Inflammatory macrophage (primary cell): ENCODE measurements at places on chromosomes 5 and 9.
A peak's percentile ranks its signal among the peaks of the same experiment; 100 is the strongest.

GRCh38 chr5:19874811-19875210 lies 113.2 kb downstream of the CDH18 start:
- no peak for DNase-seq

DNA sequence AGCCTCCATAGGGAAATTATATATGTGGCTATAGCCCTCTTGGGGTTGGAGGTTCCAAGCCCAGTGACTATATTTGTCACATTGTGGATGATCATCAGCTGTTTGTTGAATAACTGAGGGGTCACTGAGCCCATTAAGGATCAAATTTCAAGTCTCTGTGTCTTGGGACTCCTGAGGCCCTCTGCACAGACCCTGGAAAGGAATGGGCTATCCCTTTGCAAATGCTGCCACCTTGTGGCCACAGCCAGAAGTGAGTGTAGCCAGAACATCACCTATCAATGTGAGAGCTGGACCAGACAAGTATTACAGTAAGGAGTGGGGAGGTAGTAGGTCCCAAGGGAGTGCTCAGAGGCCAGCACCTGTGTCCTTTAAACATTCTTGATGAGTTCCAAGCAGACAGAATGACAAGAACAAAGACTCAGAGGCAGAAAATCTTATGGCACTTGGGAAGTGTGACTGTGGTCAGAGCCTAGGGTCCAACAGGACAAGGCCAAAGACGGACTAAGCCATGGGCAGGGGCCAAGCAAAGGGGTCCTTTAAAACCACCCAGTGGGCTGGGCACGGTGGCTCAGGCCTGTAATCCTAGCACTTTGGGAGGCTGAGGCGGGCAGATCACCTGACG lies 8.2 kb downstream of the RPP25L start:
- peak; percentile 75 for DNase-seq

DNA sequence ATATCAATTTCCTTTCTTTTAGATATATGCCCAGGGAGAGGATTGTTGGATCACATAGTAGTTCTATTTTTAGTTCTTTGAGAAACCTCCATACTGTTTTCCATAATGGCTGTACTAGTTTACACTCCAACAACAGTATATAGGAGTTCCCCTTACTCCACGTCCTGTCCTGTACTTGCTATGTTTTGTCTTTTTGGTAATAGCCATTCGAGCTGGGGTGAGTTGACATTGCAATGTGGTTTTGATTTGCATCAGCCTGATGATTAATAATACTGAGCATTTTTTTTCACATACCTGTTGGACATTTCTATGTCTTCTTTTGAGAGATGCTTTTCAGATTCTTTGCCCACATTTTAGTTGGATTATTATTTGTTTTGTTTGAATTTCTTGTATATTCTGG lies 445.9 kb downstream of the NTRK2 start:
- no peak for DNase-seq

GRCh38 chr5:116237917-116238500 lies 153.2 kb downstream of the COMMD10 start:
- no peak for DNase-seq

DNA sequence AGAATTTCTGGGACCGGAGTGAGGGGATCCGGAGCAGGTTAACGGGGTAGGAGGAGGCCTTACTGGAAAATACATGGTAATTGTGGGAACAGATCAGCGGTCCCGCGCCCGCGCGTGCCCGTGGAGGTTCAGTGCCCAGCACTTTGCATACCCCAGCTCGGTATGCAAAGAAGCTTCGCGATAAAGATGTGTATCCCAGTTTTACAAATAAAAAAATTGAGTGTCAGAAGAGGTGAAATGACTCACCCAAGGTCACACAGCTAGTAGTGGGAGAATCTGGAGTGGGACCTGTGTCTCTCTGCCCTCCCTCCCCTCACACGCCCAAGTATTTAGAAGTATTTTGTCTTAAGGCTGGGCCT lies 967 bp downstream of the NEURL1B start:
- no peak for DNase-seq

- DNase-seq, result no peak
Observed at GRCh38 chr5:5638211-5638610, 215.7 kb downstream of the ICE1 start.

DNA sequence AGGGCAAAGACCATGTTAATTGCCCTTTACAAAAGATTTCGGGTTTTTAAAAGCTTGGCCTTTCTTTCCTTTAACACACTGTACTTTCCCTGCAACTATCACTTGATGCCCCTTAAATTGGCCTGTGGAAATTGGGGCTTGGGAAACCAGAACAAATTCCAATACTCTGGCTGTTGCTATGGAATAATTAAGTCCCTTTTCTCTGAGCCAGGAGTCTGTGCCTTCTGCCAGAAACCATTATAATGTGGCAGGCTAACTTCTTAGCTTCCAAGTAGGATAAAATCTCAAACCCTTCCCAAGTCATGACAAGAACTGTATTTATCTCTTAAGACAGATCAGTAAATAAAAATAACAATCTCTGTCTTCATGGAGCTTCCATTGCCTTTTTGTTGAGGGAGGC lies 1.1 kb upstream of the SPINK1 start:
- no peak for DNase-seq

GRCh38 chr9:4547016-4547415 lies 56.7 kb downstream of the SLC1A1 start:
- DNase-seq, result peak; percentile 2

GRCh38 chr9:135592331-135592590 lies 30.7 kb downstream of the PAEP start:
- DNase-seq, result no peak

DNA sequence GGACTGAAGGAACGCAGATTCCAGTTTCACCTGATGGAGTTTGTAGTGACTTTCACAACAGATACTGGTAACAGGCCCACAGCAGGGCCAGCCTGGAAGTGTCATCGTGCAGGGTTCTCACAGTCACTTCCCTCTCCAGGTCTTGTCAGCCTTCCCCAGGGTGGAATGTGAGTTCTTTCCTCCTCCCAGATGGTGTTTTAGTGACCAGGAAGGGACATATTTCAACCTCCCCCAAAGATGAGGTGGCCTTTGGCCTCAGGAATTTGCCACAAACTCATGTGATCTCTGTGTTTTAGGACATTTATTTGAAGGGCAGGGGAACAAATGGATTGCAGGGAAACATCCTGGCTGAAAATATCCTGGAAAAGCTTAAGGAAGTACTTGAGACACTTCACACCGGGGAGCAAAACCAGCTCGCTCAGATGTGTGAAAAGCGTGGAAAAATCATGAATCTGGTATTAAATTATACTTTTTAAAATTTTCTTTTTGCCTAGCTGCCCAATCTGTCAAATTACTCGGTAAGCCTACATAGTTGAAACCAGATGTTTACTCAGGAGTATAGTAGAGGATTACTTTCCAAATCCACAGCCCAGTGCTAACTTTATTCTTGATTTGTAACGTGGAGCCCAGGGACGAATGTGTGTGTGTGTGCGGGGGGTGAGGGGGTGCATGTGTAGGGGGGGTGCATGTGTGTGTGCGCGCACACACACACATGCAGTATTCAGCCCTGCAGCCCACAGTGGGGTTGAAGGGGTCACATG lies 66.8 kb downstream of the PTPDC1 start:
- no peak for DNase-seq

GRCh38 chr5:76576996-76577395 lies 46.2 kb downstream of the F2RL2 start:
- no peak for DNase-seq

GRCh38 chr9:71847892-71848291 lies 63.1 kb downstream of the ABHD17B start:
- no peak for DNase-seq

DNA sequence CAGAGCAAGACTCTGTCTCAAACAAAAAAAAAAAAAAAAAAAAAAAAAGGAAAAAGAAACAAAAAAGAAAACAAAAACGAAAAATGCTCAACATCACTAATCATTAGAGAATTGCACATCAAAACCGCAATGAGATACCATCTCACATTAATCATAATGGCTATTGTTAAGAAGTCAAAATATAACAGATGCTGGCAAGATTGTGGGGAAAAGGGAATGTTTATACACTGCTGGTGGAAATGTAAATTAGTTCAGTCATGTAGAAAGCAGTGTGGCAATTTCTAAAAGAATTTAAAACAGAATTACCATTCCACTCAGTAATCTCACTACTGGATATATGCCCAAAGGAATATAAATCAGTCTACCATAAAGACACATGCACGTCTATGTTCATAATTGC lies 50.4 kb upstream of the PRR16 start:
- DNase-seq, result no peak

DNA sequence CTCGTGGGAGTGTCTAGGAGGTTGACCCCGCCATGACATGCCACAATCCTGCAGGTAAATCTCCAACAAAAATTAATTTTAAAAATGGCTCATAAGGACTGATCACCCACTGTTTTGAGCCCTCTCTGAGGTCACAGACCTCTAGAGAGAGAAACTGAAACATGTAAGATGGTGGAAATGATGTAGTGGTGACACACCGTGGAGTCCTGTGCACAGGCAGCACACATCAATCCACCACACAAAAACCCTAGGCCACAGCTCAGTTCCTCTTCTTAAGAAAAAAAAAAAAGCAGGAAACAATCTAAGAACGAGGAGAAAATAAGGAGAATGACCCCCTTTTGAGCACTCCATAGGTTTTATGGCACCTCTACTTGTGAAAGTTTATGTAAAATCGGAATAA lies 93.8 kb upstream of the FAM120A start:
- DNase-seq, result no peak

GRCh38 chr5:129048509-129048908 lies 46.0 kb upstream of the ISOC1 start:
- DNase-seq, result no peak

- DNase-seq, result peak; percentile 66
Observed at GRCh38 chr9:129637673-129638439, 4.1 kb downstream of the ASB6 start.

GRCh38 chr5:98069876-98070512 lies 703.5 kb upstream of the RGMB start:
- no peak for DNase-seq

GRCh38 chr5:174589599-174589998 lies 134.8 kb upstream of the MSX2 start:
- DNase-seq, result no peak

GRCh38 chr9:111094433-111094924 lies 56.2 kb upstream of the LPAR1 start:
- peak; percentile 93 for DNase-seq

- no peak for DNase-seq
Observed at GRCh38 chr5:151018846-151019245, 1.5 kb upstream of the GPX3 start.

DNA sequence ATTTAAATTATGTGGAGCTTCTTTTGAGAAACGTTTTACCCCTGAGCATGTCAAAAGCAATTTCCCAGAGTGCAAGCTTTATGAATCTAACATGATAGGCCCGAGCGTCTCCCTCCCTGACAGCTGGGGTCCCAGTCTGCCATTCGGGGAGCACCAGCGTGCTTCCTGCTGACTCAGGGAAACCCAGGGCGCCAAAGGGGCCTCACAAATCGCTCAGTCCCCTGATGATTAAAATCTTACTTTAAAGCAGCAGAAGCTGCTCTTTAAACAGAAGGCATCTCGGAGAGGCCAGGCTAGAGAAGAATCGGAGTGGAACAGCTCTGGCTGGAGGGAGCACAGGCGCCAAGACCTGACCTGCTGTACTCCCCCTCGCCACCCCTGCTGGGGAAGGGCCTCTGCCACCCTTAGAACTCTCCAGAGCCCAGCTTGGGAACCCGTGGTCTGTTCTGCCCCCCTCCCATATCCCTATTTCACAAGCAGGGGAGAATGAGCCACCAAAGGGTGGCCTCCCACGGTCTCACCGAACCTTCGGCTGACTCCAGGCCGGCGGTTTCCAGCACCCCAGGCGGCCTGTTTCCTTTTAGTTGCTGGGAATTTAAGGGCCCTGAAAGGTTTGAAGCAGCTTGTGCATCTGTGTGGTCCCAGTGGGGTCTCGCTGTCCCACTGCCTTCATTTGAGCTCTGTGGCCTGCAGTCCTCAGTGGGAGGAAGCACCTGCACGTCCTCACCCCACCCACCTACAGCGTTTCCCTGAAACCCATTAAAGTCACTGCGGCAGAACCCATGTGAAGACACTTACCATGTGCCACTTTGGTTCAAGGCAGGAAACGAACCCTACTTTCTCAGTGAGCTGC lies 147.6 kb downstream of the COL23A1 start:
- DNase-seq, result peak; percentile 26

DNA sequence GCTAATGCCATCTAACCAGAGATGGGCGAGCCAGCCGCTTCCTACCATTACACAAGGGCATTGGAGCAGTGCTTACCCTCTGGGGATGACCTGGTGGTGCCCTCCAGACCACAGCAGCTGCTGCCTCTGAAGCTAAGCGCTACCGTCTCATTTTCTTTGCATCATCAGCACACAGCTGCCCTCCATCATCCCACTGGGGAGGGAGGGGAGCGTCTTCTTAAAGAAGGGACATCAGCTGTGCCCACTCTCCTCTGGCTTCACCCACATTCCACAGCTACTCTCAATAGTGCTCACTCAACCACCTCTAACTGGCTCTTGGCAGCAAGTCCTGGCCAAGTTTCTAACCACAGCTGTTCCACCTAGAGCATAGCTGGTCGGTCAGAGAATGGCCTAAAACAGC lies 503.4 kb downstream of the NFIB start:
- DNase-seq, result no peak

- no peak for DNase-seq
Observed at GRCh38 chr5:100542086-100542485, 6.9 kb downstream of the FAM174A start.

DNA sequence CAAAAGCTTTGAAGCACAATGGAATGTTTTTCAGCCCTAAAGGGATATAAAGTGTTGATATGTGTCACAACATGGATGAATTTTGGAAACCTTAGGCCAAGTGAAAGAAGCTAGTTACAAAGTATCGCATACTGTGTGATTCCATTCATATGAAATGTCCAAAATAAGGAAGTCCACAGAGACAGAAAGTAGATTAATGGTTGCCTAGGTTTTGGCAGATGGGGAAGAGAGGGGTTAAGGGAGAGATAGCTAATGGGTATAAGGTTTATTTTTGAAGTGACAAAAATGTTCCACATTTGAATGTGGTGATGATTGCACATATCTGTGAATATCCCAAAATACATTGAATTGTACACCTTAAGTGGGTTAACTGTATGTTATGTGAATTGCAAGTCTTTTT lies 57.5 kb upstream of the MCCC2 start:
- DNase-seq, result no peak
